Glomerular endothelial cell (primary cell): ENCODE measurements at places on chromosomes 12 and 14. TPM values are rescaled to one million over a fixed set of nuclear protein-coding genes. Genes with fewer than 3 reads are reported as not detected.

LRIG3 gene
- 19.9 and 34.7 TPM in 2 replicates for total RNA-seq

LMO3 gene
- not detected in 2 replicates for total RNA-seq

INSM2 gene
- total RNA-seq = not detected in 2 replicates

ALDH2 gene
- 40.3 and 69.5 TPM in 2 replicates for total RNA-seq

NELL2 gene
- total RNA-seq = 0.35 TPM in 1 of 2 replicates, not detected in the other

OR4K15 gene
- not detected in 2 replicates for total RNA-seq

SLC11A2 gene
- 21.2 and 26.6 TPM in 2 replicates for total RNA-seq

GNB3 gene
- 0.39 and 2.3 TPM in 2 replicates for total RNA-seq

KRT82 gene
- total RNA-seq = not detected in 2 replicates

SLIRP gene
- total RNA-seq = 171 and 203 TPM in 2 replicates

EEA1 gene
- 25.1 and 28.2 TPM in 2 replicates for total RNA-seq

DTX1 gene
- 0.34 and 3.2 TPM in 2 replicates for total RNA-seq

NGDN gene
- 24.6 and 26.5 TPM in 2 replicates for total RNA-seq

SCFD1 gene
- 38.7 and 45.0 TPM in 2 replicates for total RNA-seq

PCK2 gene
- 6.4 and 11.4 TPM in 2 replicates for total RNA-seq

PRB2 gene
- total RNA-seq = not detected in 2 replicates

APOF gene
- not detected in 2 replicates for total RNA-seq

EVL gene
- 37.3 and 45.7 TPM in 2 replicates for total RNA-seq

MGP gene
- total RNA-seq = 2.6 and 9.1 TPM in 2 replicates

TMEM132D gene
- 1.1 and 3.6 TPM in 2 replicates for total RNA-seq

STYK1 gene
- 1.5 and 1.7 TPM in 2 replicates for total RNA-seq

ZFHX2 gene
- 0.93 and 1.8 TPM in 2 replicates for total RNA-seq

MIP gene
- total RNA-seq = 0.15 TPM in 1 of 2 replicates, not detected in the other

PARPBP gene
- 3.8 and 7.2 TPM in 2 replicates for total RNA-seq

KRT74 gene
- not detected in 2 replicates for total RNA-seq

FOXG1 gene
- not detected in 2 replicates for total RNA-seq

GNG2 gene
- total RNA-seq = 29.8 and 40.8 TPM in 2 replicates

RBM23 gene
- total RNA-seq = 59.1 and 65.2 TPM in 2 replicates

RNASE7 gene
- total RNA-seq = not detected in 2 replicates

KRT4 gene
- total RNA-seq = not detected in 2 replicates

SYNE3 gene
- 5.8 and 7.4 TPM in 2 replicates for total RNA-seq

RAD9B gene
- total RNA-seq = 0.05 and 0.29 TPM in 2 replicates

WSCD2 gene
- total RNA-seq = not detected in 2 replicates

P2RX7 gene
- total RNA-seq = 2.6 and 4.2 TPM in 2 replicates

SLC35E3 gene
- 1.1 and 6.6 TPM in 2 replicates for total RNA-seq

KRT1 gene
- total RNA-seq = not detected in 2 replicates

TMEM30B gene
- total RNA-seq = 0.12 and 0.34 TPM in 2 replicates

KRT6B gene
- not detected in 2 replicates for total RNA-seq

TCL1B gene
- not detected in 2 replicates for total RNA-seq

OTUB2 gene
- total RNA-seq = 5.7 and 8.2 TPM in 2 replicates

PTPRR gene
- total RNA-seq = 0.15 and 1.1 TPM in 2 replicates

CAPZA3 gene
- total RNA-seq = not detected in 2 replicates

C1S gene
- total RNA-seq = 0.64 and 0.68 TPM in 2 replicates

P2RX4 gene
- 204 and 244 TPM in 2 replicates for total RNA-seq

CLEC1A gene
- 12.8 and 20.0 TPM in 2 replicates for total RNA-seq

MAP3K9 gene
- 0.88 and 2.6 TPM in 2 replicates for total RNA-seq

CLEC2A gene
- not detected in 2 replicates for total RNA-seq

HOXC11 gene
- total RNA-seq = 0.23 TPM in 1 of 2 replicates, not detected in the other

STAC3 gene
- total RNA-seq = 0.18 and 0.58 TPM in 2 replicates

SETD3 gene
- 44.8 and 53.9 TPM in 2 replicates for total RNA-seq
